ENCODE measurements at places on chromosomes 2 and 18.

DNA sequence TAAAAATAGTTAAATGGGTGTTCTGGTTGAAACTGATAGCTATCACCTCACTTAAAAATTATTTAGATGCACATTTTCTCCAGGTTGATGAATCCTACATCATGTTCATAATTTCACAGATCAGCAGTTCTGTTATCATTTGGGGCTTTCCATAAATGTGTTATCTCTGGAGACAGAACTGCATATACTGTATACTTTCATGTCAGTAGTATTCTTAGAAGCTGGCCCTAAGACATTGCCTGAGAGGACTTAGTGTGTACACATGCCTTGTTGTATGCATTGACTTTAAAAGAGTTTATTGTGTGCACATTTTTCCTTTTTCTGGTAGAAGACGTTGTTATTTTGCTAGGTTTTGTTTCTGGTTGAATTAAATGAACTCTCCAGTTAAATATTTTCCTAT is 41.0 kb downstream of the PIK3C3 start:
- no peak for DNase-seq

DNA sequence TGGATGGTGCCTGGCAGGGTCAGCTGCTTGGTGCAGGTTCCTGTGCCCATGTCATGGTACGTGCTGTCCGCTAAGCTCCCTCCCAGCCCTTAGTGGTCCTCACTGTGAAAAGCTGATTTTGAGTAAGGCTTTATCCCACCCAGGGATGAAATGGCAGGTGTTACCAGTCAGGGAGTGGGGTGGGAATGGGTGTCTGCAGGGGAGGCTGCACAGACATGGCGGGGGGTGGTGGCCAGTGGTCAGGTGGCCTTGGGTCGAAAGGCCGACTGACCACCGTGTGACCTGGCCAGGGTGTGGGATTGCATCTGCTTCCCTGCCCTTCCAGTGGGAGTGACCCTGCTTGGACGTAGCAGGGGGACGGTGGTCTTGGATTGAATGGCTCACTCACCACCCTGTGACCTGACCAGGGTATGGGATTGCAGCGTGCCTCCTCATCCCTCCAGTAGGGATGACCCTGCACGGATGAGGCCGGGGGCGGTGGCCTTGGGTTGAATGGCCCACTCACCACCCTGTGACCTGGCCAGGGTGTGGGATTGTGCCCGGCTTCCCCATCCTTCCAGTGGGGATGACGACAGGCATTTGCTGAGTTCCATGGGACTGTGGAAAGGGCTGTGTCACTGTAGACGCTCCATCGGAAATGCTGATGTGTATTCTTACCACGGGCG is 29.8 kb downstream of the AGAP1 start:
- DNase-seq = no peak

- no peak for DNase-seq
These were observed 2.9 kb downstream of the MXD1 start for GRCh38 chr2:69917852-69918251.

DNA sequence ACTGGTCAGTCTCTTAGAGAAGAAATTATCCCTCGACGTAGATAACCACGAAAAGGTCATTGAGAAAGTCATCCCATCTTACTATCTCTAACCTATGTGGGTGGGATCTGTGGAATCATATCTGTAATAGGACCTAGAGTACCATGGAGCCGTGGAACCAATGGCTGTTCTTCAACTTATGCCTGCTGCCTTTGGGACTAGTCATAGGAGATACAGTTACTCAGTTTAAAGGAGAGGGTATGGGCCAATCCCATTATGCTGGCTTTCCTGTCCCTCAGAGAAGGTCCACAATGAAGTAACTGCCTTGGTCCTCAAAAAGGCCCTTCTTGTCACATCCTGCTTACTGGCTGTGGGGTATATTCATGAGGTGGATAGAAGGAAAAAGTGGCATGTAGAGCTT is 77.5 kb downstream of the FEZ2 start:
- no peak for DNase-seq

DNA sequence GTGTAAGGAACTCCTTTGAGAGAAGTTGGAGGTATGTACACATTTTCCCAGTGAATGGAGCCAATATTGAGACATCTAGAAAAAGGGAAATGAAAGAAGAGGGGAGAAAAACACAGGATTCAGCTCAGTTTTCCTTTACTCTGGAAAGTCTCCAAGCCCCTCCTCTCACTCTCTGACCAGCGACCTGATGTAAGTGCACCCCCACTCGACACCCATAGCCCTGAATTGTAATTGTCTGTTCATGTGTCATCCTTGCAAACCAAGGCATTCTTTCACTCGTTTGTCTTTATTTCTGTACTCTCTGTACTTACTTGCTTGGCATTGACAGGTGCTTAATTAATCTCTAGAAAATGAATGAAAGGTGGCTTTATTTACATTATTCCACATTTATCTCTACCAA is 55.7 kb upstream of the CTAGE1 start:
- no peak for DNase-seq

- no peak for DNase-seq
These were observed 4.9 kb downstream of the TM4SF20 start for GRCh38 chr2:227374158-227374557.

DNA sequence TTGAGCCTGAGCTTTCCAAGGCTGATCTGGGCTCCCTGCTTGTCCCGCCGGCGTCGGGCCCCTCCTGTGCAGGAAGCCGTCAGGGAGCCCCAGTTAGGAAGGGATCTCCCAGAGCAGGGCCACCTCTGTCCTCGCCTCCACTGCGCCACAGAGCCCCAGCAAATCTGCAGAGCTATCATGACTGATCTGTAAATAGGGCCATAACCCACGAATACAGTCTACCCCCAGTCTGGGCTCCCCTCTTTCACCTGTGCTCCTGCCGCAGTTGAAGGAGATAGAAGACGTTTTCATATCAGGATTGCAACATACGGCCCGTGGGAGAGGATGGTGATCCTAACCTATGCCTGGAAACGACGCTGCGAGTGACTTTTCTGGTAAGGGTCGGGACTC is 138.7 kb downstream of the PTGR3 start:
- DNase-seq = no peak

DNA sequence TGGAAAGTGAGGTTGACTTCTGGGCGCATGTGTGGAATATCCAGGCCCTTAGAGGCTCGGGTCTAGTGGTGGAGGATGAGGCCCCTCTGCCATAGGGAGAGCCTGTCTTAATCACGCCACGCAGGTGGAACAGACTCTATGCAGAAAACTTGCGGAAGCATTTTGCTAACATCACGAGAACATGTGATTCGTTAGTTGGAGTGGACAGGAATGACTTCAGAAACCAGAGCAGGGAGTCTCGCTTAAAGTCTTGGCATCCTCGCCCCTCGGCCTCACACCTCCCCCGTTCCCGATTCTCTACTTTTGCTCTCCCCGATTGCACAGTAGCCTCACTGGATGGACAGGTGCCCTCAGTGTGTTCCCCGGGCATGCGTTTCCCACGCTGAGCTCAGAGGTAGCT is 333.4 kb downstream of the GBX2 start:
- DNase-seq = no peak

GRCh38 chr2:143029141-143029540 is 100.1 kb upstream of the ARHGAP15 start:
- no peak for DNase-seq

GRCh38 chr2:179606141-179606540 is 255.3 kb downstream of the ZNF385B start:
- DNase-seq = no peak

GRCh38 chr2:186044761-186045160 is 306.2 kb downstream of the FSIP2 start:
- no peak for DNase-seq

- DNase-seq = peak; percentile 20
These were observed 690.7 kb upstream of the FSHR start for GRCh38 chr2:49845021-49845420.

DNA sequence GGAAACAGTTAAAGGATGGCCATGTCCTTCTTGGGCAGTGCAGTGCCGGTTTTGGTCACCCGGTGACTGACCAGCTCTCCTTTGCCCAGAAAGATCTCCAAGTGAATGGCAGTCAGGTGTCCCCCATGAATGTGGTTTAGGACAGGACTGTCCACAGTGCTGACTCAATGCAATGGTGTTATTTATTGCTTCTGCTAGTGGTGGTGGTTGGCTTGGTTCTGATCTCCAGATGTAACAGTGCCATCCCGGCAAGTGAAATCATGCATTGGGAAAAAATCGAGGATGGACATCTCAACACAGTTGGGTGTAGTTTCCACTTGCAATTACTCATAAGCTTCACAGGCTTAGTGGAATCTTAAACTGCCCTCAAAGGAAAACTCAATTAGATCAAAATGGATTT is 81.9 kb downstream of the TGOLN2 start:
- no peak for DNase-seq

DNA sequence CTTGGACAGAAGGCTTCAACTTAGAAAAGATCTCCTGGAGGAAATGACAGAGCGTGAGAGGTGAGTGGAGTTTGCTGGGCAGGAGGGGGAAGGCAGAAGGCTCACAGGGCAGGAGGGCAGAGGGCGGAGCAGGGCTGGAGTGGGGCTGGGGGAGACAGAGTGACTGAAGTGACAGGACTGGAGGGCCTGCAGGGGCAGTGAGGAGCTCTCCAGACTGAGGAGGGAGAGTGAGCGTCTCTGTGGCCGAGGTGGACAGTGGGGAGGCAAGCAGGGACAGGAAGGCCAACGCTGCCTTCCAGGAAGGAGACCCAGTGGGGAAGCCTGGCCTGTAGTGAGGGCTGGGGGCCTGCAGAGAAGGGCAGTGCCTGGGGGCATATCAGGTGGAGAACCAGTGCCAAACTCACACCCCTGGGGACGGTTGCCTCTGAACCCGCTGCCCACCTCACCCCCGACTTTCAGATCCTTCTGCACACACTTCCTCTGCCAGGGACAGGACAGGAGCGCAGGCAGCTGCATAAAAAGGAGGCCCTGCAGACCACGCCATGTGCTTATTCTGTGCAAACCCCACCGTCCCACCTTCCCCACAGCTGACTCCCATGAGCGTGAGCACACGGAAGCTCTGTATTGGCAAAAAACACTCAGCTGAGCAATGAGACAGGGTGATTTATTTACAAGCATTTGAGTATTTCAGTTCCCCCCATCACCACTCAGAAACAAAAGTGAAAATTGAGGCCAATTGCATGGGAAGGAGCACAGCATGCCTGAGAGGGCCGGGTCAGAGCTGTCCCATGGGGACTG is 244.3 kb downstream of the FAM210A start:
- DNase-seq = no peak

GRCh38 chr18:51461956-51462355 is 264.5 kb upstream of the MEX3C start:
- DNase-seq = no peak

DNA sequence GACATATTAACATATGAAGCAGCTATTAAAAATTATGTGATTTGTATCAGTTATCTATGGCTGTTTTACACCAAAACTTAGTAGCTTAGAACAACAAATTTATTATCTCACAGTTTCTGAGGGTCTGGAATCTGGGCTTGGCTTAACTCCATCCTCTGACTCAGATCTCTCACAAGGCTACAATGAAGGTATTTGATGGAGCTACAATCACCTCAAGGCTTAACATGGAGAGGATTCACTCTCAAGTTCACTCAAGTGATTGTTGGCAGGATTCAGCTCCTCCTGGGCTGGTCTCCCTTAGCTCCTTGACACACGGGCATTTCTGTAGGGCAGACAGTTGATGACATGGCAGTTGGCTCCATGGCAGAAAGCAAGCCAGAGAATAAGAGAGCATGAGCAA is 133.0 kb upstream of the SLC14A2 start:
- no peak for DNase-seq

GRCh38 chr2:239156516-239157265 is 244.1 kb downstream of the HDAC4 start:
- no peak for DNase-seq

GRCh38 chr18:38481576-38481975 is 916.0 kb upstream of the CELF4 start:
- no peak for DNase-seq

- DNase-seq = peak; percentile 56
These were observed 795 bp upstream of the SETBP1 start for GRCh38 chr18:44679914-44680272.

- no peak for DNase-seq
These were observed 391.6 kb downstream of the ADCYAP1 start for GRCh38 chr18:1296237-1296636.

DNA sequence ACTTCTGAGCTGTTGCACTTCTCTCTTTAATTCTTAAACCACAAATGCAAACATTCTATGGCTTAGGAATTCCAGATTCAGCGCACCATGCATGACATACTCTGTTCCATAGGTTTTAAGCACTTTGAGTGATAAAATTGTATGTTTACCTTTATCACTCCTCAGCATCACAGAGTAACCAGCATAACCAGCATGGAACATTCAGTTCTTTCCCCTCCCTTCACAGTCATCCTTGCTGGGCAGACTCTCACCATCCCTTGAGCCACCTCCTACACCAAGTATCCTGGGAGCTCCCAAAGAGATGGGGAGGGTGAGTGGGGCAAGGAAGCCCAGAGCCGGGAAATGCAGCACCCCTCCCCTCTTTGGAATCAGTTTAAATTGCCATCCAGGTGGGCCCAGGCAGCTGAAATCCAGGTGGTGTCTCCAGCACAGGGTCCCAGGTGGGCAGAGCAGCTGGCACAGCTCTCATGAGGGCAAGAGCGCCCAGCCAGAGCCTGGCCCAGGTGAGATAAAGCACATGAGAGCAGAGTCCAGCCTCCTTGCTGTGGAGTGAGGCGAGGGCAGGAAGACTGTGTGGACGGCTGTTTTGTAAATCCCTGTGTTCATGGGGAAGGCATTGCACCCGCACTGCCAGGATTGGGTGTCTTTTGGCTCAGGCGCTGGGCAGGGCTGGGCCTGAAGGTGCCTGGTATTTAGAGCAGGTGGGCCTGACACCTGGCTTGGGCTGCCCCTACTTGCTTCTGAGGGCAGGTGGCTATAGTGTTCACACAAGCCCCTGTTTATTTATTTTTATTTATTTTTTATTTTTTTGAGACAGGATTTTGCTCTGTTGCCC is 36.8 kb downstream of the LAMA3 start:
- DNase-seq = no peak

DNA sequence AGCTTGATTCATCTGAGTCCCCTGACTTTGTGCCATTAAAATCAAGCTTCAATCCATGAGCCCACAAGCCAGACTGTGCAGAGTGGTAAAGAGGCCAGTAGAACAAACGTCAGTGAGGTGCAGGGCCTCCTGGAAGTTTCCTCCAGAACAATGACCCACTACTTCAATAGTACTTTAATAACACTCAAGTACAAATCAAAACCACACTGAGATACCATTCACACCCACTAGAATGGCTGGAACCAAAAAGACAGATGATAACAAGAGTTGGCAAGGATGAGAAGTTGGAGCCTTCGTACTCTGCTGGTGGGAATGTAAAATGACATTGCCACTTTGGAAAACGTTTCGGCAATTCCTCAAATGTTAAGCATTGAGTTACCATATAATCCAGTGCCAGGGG is 181.1 kb downstream of the TMEM163 start:
- no peak for DNase-seq

DNA sequence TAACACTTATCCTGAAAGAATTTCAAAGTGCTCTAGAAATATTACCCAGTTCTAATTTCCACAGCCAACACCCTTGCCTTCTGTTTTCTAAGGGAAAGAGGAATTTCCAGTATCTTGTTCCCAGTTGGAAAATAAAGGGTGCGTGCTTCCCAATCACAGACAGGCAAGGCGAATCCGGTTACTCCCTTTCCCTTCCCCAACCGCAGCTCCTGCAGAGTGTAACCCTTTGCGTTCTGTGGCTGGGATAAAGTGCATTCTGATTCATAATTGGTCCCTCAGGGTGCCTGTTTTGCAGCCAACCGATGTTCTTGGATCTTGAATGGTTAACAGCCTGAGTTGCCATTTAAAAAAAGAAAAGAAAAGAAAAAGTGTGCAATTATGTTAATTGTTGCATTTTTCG is 40.6 kb upstream of the PGAP1 start:
- DNase-seq = peak; percentile 43

GRCh38 chr2:1745171-1746023 is 1.1 kb upstream of the PXDN start:
- no peak for DNase-seq

GRCh38 chr18:1438458-1438910 is 533.8 kb downstream of the ADCYAP1 start:
- peak; percentile 4 for DNase-seq
